Panc1 (cell line): ENCODE measurements at places on chromosomes 6 and 20.

GRCh38 chr20:51462566-51463276 is 79.8 kb downstream of the NFATC2 start:
- no peak for DNase-seq

GRCh38 chr20:15236812-15237211 is 899.4 kb upstream of the FLRT3 start:
- DNase-seq: peak; percentile 8

DNA sequence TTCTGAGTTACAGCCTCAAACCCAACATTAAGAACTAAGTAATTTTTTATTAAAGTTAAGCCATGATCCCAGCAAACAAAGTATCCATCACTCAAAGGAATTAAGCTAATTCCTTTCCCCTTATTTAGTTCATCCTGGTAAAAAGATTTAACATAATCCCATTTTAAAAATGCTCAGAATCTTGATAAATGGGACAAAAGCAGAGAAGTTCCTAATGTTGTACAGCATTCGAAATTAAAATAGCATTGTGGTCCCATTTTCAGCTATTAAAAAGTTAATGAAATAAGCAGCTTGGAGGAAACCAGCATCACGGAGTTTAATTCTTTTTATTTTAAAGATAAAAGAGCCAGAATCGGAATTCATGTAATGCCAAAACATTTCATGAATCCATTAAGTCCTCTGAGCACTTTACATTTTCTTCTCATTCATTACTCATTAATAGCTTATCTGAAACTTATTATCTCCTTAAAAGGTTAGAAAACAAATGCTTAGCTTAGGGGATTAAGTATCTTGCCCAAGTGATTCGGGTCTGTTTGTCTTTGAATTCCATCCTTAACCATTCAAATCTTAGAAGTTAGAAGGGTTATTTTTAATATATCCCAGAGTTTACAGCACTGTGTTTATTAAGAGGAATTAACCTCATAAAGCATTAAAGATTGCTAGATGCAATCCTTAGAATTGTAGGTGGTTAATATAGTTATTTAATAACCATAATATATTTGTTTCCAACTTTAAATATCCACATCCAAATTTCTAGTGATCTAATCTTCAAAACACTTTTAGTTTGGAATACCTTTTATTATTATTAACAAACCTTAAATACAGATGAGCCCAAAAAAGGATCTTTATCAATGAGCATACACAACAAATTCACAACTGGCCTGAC is 11.2 kb downstream of the RBM39 start:
- DNase-seq: no peak

- DNase-seq: no peak
Measured at GRCh38 chr6:163721922-163722692, 307.6 kb downstream of the QKI start.

DNA sequence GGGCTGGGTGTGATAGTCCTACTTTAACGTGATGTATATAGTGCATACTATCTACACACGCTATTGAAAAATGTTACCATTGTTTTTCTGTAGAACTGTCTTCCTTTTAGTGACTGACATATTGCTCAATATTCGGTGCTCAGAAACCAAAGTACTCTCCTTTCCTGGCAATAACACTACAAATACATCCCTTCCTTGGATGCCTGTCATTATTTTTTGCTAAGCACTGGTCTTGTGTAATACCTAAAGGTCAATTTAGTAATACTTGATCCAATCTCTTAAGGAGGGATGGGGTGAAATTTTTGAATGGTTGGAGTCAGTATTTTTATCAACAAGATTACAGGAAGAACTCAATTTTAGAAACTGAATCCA is 23.9 kb downstream of the CNR1 start:
- no peak for DNase-seq

DNA sequence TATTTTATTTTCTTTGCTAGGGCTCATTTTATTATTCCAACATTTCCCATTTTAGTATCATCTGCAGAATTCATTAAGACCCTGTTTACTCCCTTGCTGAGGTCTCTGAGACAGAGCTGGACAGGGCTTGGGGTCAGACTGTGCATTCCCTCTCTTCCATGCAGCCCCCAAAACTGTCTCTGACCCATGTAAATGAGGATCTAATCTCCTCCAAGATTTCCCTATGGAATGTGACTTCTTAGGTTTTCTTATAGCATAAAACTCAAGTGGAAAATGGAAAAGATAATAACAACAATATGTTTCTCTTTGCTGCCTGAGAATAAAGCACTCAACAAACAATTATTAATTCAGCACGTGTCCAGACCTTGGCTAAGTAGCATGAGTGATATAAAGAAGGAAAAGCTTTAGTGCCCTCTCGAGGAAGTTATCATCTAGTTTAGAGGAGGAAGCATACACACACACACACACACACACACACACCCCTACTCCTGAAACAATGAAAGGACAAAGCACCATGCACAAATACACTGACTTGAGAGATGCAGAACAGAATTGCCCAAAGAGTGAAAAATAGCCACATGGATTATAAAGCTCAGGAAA is 815.5 kb downstream of the BCKDHB start:
- DNase-seq: no peak

- DNase-seq: no peak
Measured at GRCh38 chr20:47019121-47019824, 124.6 kb downstream of the EYA2 start.

GRCh38 chr20:6769903-6770785 is 2.7 kb downstream of the BMP2 start:
- no peak for DNase-seq

- no peak for DNase-seq
Measured at GRCh38 chr20:23130622-23131140, 44.6 kb upstream of the CD93 start.

- no peak for DNase-seq
Measured at GRCh38 chr20:50259705-50260478, 69.3 kb downstream of the CEBPB start.

DNA sequence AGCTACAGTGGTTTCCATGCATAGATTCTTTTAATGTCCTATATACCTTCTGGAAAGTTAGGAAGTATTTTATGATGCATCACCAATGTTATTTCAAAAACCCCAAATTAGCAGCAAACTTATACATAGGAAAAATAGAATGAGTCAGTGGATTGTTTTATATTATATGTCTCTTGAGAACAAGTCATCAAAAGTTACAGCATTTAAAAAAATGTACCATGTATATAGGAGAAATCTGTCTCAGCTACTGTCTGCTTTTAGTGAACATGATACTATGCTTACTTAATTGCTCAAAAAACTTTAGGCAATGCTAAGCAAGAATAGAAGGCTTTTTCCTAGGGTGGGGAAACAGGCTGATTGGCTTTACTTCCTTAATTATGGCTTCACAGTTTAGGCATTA is 365.3 kb downstream of the SAMD5 start:
- DNase-seq: no peak

DNA sequence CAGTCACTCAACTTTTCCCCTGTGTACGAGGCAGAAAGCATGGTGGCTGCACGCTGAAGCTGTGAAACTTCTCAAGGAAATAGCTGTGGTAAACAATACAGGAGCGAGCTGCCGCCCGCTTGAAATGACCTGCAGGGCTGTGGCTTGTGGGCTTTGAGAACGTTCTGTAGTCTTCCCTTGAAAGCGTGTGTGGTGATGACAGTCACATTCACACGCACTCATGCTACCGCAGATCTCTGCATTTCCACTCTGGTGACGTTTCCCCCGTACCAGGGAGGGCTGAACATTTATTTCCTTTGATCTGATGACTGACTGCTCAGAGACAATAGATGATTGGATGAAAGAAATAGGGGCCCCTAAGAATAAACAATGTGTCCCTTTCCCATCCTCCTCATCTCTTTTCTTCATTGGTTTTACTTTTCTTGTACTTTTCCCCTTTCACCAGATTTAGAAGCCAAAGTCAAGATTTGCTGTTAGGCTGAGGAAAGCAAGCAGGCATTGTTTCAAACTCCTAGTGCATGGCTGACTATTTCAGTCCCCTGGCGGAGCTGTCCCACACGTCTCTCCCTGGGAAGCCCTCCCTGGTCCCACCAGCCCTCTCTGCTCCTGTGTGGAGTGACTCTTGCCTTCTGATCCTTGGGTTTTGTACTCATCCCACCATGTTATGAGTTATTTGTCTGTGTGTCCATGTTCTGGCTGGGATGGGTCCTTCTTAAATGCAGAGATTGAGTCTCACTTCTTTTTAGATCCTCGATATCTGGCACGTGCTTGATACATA is 3.9 kb downstream of the SYTL3 start:
- no peak for DNase-seq
